Lung (tissue), 17 donors: ENCODE measurements at places on chromosomes 2 and 18. TPM values are rescaled to one million over a fixed set of nuclear protein-coding genes. Genes with fewer than 3 reads are reported as not detected.

The PIEZO2 gene
- total RNA-seq = 233 TPM

GRCh38 chr2:233219848-233220247, 31.6 kb upstream of the ATG16L1 start:
- H3K4me3 ChIP-seq = no peak overlapping the region
- no peaks in the 10 kb centered on the region for H3K36me3 ChIP-seq
- no peaks in the 10 kb centered on the region for H3K27me3 ChIP-seq
- H3K27ac ChIP-seq = no peak overlapping the region
- no peak for DNase-seq
- H3K4me1 ChIP-seq = no peaks in the 10 kb centered on the region

- H3K27ac ChIP-seq = no peak overlapping the region
- no peaks in the 10 kb centered on the region for H3K27me3 ChIP-seq
- H3K36me3 ChIP-seq = no peaks in the 10 kb centered on the region
- no peak for DNase-seq
- H3K4me3 ChIP-seq = no peak overlapping the region
These were observed 25.2 kb upstream of the TMEM237 start for GRCh38 chr2:201668402-201668910.

DNA sequence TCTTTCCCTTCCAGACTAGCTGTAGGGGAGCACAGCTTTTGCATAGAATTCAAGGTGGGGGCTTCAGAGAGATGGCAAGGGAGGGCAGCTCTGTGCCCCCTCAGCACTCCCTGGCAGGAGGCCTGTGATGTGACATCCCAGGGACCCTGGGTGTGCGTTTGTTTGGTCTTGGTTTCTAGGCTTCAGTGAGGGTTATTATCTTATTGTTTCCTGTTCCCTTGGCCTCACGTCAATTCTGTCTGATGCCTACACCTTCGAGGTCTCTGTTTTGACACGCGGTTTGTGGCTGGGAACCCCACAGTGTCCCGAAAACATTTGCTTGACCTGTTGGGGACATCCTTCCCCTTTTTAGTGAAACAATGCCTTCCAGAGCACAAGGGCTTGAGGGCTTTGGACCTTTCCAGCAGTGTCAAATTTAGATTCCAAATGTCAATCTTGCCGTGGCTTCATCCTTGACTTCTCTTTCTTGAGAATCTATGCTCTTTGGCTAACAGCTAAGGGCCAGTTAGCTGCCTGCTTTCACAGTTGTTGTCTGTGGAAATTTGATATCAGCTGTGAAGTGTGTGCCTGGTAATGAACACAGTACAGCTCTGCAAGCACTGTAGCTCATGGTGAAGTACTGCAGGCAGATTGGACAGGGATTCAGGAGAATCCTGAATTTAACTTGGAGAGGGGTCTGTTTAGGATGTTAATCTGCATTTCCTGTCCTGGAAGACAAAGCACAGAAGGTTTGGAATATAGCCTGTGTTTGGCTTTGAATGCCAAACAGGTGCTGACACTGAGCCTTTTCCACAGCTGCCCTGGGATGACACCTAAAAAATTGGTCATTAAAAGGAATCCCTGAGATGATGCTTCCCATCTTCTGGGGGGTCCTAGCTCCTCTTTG, 108.2 kb upstream of the CXCR4 start:
- H3K4me1 ChIP-seq = no peaks in the 10 kb centered on the region
- H3K27ac ChIP-seq = no peak overlapping the region
- H3K4me3 ChIP-seq = no peak overlapping the region
- DNase-seq = no peak
- no peaks in the 10 kb centered on the region for H3K36me3 ChIP-seq
